ENCODE measurements at places on chromosomes 3 and 15.

GRCh38 chr15:73906346-73907034 lies 19.8 kb upstream of the LOXL1 start:
- DNase-seq, result no peak

GRCh38 chr3:46406788-46407611 lies at the start of the genes CCR5AS and CCRL2:
Gene CCR5AS, minus strand, starts transcription at chr3:46407066.
Gene CCRL2, plus strand, starts transcription at chr3:46407259. Its CDS starts 821 bp downstream, at chr3:46408080.
- DNase-seq, result no peak

- DNase-seq, result no peak
Measured at GRCh38 chr15:70063261-70063925, 34.3 kb downstream of the TLE3 start.

- no peak for DNase-seq
Measured at GRCh38 chr3:58375254-58375653, 42.6 kb downstream of the PXK start.
